PC-9 (cell line): ENCODE measurements at places on chromosomes 2 and 18. TPM values are rescaled to one million over a fixed set of nuclear protein-coding genes. Genes with fewer than 3 reads are reported as not detected.

GRCh38 chr2:27886322-27886721, 3.9 kb downstream of the RBKS start:
- no peaks in the 10 kb centered on the region for H3K27me3 ChIP-seq
- no peak for DNase-seq
- H3K27ac ChIP-seq, result no peak overlapping the region
- H3K36me3 ChIP-seq, result no peaks in the 10 kb centered on the region
- peaks cover 27% of the 10 kb centered on the region for H3K4me1 ChIP-seq

- H3K4me1 ChIP-seq, result peaks cover 15% of the 10 kb centered on the region
- H3K27me3 ChIP-seq, result no peaks in the 10 kb centered on the region
These were observed 3.0 kb upstream of the STK17B start for GRCh38 chr2:196174404-196174803.

DNA sequence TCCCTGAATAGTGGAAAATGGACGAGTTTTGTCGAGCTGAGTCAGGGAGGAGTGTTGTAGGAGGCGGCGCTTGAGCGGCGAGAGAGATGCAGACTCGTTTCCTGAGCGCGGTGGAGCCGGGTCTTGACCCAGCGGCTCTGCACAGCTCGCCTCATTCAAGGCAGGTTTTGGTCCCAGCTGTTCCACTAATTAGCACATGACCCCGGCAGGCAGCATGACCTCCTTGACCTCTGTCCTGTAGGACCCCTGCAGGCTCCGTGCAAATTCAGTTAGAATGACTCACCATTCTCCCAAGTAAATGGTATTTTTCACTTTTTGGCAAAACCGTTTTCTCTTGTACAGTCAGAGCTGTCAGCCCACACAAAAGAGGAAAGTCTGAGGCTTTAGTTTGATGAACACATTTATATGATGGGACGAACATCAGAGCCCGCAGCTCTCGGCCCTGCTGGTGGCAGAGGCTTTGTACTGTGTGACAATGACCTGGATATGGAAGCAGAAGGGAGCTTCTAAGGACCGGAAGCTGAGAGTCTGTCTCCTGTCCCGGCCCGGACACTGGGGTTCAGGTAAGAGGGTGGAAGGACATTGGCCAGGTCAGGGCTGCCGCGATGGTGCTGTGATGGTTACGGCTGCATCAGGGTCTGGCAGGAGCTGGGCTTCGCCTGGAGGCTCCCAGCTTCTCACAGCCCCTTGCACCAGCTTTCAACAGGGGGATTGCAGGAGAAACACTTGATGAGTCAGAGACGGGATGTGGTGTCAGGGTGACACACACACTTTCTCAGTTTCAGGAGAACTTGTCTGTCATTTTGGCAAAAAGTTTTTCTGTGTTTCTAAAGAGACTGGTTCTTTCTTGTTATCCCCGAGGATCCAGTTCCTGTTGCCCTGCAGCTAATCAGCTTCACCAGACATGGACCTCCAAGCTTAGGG, 29.9 kb upstream of the ALKAL2 start:
- peaks cover 11% of the 10 kb centered on the region; the same call in 1 of the 2 replicates for H3K4me1 ChIP-seq
- DNase-seq, result no peak
- no peaks in the 10 kb centered on the region for H3K36me3 ChIP-seq
- peak overlapping the region; percentile 44 for H3K27ac ChIP-seq

GRCh38 chr18:45056926-45057325, 376.2 kb downstream of the SETBP1 start:
- no peaks in the 10 kb centered on the region for H3K36me3 ChIP-seq
- no peak for DNase-seq
- no peaks in the 10 kb centered on the region for H3K27me3 ChIP-seq
- no peak overlapping the region for H3K4me3 ChIP-seq
- no peak overlapping the region for H3K27ac ChIP-seq

DNA sequence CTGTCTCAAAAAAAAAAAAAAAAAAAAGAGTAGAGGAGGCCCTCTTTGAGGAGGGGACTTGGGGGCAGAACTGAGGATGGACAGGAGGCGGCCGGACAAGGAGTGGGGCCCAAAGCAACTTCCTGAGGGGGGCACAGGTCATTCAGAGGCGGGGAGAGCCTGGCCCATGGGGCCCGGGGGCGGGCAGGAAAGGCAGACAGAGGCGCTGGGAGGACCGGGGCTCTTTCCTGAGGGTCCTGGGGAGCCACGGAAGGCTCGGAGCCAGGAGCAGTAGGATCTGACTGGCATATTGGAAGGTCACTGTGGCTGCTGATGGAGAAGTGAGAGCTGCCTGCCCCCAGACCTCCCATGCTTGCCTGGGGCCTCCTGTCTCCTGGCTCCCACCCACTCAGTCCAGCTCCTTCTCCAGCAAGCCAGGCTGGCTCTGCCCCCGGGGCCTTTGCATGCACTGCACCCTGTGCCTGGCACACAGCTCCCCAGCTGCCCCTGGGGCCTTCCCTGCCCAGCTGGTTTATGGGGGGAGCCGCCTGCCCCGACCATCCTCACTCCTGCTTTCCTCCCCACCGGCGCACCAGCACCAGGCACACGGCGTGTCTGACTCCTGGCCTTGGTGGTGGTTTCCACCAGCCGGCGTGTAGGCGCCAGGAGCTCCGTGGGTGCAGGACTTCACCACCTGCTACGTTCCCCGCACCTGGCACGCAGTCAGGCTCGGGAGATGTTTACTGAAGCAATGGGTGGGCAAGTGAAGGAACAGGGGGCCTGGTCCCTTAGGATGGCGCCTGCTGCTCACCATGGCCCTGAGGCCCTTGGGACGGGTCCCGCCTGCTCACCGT, 5.6 kb downstream of the ESPNL start:
- H3K4me3 ChIP-seq, result no peak overlapping the region
- H3K4me1 ChIP-seq, result 0 out of 2 replicates have a peak, but pooled peaks cover 8% of the 10 kb centered on the region
- H3K27ac ChIP-seq, result no peak overlapping the region
- H3K27me3 ChIP-seq, result no peaks in the 10 kb centered on the region
- no peak for DNase-seq

DNA sequence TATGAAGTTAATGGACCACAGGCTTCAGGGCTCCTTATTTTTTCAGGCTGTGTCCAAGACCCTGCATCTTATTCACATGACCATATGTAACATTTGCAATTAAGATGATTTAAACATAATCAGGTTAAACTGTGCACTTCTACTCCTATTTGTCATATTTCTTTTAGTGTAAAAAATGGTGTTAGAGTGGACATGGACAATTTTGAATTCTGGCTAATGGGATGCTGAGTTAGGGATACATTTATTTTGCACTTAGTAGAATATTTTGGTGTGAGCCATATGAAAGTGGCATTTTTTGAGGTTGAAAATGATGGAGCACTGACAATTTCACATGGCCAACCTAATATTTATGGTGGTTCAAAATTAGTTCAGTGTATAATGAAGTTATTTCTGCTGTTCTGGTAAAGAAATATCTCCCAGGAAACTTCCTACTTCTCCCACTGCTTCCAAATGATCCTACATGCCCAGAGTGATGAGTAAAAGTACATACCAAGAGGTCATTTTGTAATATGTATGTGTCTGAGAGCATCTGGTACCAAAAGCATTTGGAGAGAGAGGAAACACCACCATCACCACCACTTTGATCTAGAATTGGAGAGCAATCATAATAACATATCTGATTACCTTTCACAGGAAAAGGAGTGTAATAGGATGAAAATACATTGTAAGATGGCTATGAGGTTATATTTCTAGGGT, 36.0 kb downstream of the GULP1 start:
- H3K4me1 ChIP-seq, result no peaks in the 10 kb centered on the region
- no peaks in the 10 kb centered on the region for H3K36me3 ChIP-seq
- H3K27me3 ChIP-seq, result no peaks in the 10 kb centered on the region
- DNase-seq, result no peak
- H3K27ac ChIP-seq, result no peak overlapping the region
- H3K4me3 ChIP-seq, result no peak overlapping the region

DNA sequence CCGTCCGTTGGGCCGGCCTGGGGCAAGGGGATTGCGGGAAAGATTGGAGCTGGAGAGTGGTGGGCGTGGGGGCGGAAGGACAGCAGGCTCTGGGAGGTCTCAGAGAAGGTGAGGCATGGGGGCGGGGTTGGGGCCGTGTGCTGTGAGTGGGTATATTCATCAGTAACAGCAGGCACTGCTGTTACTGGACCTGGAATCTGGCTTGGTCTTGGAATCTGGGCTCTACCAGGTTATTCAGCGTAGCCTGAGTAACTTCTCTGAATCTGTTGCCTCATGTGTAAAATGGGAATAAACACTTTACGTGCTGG, 435 bp downstream of the RNF181 start:
- no peak for DNase-seq
- H3K27me3 ChIP-seq, result no peaks in the 10 kb centered on the region
- H3K4me1 ChIP-seq, result peaks cover 18% of the 10 kb centered on the region
- H3K4me3 ChIP-seq, result peak overlapping the region; percentile 86

- no peak overlapping the region for H3K27ac ChIP-seq
- H3K36me3 ChIP-seq, result no peaks in the 10 kb centered on the region
- H3K27me3 ChIP-seq, result no peaks in the 10 kb centered on the region
- no peak overlapping the region for H3K4me3 ChIP-seq
These were observed 13.7 kb downstream of the ANKRD44 start for GRCh38 chr2:197296835-197297234.

DNA sequence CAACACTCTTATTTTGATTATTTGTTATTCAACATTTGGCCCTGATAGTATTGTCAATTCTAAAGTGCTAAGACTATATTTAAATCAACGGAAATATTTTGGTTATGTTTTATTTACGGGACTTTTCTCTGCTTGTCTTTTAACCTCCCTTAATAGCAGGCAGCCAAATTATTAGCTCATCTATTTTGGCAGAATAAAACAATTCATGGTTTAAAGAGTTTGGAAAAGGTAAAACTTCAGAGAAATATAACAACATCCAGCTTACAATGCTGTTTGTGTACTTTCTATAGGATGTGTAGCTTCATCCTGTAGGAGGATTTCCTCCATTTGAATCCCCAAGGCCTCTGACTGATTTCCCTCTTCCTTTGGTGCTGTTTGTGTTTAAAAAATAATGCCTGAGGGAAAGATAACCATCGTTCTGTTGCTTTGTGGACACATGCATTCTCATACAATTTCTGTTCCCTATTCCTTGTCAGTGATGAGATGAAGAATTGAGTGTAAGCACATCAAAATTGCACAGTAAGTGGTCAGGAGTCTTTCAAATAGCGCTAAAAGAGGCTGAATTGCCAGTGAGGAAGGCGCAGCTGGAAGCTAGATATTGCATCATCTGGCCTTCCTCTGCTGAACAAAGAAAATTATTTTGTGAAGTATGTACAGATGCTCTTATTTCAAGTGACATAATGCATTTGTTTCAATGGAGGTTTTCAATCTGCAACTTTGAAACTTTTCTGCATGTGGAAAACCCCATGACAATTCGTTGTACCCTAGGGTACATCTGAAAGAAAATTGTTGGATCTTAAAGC, 80.3 kb downstream of the CD28 start:
- no peak overlapping the region for H3K27ac ChIP-seq
- no peaks in the 10 kb centered on the region for H3K36me3 ChIP-seq
- peaks cover 14% of the 10 kb centered on the region for H3K4me1 ChIP-seq
- no peak overlapping the region for H3K4me3 ChIP-seq
- no peaks in the 10 kb centered on the region for H3K27me3 ChIP-seq
- DNase-seq, result no peak

Gene RFTN2
- not detected in 2 replicates for total RNA-seq
